H4 (cell line): ENCODE measurements at places on chromosomes 1 and 21. TPM values are rescaled to one million over a fixed set of nuclear protein-coding genes. Genes with fewer than 3 reads are reported as not detected.

DNA sequence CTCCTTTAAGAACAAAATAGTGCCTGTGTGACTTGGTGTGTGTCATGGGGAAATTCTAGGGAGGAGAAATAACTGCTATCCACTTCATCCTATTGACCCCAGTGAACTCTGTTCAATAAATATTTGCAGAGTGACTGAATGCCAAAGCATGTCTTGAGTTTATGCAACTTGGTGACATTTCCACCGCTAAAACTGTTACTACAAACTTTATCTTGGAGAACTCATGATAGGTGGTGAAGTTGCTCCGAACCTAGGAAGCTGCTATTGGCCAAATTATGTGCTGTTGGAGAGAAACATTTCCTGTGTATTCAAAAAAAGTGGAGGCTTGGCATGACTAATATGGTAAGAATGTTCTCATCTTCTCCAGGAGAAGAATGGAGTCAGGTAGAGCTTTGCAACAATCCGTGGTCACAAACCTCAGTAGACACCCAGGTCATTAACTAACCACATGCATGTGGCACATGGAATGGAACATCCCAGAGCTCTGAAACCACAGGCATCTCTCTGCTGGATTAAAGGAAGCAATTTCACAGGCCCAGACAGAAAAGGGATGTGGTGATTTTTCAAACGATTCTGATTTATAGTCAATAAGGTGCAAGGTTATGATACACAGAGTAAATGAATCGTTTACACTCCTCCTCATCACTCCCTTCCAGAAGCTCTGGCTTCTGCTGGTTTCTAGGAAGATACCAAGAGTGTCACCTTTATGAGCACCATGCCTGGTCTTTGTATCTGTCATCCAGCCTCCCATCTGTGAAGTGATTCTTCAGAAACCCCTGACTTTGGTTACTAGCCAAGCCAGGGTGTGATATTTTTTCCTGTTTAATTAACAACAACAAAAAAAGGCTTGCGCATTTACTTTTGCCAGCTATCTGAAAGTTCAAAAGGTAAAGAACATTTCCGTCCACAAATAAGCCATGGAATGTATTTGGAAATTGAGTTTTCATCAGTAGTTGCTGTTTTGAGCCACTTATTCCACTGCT lies 361.1 kb downstream of the TGFB2 start:
- peak; percentile 98 for DNase-seq

- no peak for DNase-seq
Measured at GRCh38 chr1:195530961-195531360, 1077.3 kb downstream of the KCNT2 start.

DNA sequence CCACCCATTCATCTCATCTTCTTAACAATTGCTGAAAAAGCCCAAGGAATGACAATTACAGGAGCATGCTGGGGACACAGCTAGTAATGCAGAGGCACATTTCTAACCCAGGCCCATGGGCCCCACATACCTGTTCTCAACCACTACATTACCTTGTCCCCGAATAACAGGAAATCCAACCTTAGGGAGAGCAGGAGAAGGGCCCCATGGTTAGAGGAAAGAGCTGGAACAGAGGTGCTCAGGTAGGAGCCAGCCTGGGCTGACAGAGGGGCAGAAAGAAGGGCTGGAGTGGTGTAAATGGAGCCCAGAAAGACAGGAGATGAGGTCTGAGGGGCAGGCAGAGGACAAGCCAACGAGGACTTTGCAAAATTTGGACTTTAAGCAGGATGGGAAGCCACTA lies 11.4 kb upstream of the S100A8 start:
- DNase-seq: no peak

RASSF5 gene
- 2.6 and 3.8 TPM in 2 replicates for total RNA-seq

DNA sequence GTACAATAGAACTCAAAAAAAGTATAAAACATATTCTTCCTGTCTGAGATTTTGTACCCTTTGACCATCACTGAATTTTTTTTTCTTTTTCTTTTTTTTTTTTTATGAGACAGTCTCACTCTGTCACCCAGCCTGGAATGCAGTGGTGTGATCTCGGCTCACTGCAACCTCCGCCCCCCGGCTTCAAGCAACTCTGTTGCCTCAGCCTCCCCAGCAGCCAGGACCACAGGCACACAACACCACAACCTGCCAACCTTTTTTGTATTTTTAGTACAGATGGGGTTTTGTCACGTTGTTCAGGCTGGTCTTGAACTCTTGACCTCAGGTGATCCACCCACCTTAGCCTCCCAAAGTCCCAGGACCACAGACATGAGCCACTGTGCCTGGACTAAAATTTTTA lies 10.4 kb downstream of the SDCCAG8 start:
- no peak for DNase-seq

BRINP2 gene
- 0.21 and 0.39 TPM in 2 replicates for total RNA-seq

- no peak for DNase-seq
Measured at GRCh38 chr21:25234857-25235801, 372.2 kb downstream of the MRPL39 start.

DNA sequence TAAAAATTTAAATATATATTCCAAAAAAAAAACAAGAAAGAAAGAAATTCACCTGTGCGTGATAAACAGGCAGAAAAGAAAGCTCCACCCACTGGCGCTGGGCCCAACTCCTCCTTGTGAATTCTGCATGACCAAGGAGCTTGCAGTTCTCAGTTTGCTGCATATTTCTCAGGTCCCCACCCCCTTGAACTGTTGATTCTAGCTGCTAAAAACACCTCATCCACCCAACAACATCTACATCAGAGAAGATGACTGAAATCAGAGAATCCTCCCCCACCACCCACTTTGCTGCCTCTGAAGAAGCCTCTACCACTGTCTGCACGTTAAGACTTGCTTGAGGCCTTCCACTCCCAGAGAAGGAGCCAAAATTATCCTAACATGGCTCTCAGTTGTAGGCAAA lies 104.8 kb downstream of the RGS2 start:
- no peak for DNase-seq

- DNase-seq: no peak
Measured at GRCh38 chr1:225950905-225951497, 10.0 kb upstream of the LEFTY2 start.

DNA sequence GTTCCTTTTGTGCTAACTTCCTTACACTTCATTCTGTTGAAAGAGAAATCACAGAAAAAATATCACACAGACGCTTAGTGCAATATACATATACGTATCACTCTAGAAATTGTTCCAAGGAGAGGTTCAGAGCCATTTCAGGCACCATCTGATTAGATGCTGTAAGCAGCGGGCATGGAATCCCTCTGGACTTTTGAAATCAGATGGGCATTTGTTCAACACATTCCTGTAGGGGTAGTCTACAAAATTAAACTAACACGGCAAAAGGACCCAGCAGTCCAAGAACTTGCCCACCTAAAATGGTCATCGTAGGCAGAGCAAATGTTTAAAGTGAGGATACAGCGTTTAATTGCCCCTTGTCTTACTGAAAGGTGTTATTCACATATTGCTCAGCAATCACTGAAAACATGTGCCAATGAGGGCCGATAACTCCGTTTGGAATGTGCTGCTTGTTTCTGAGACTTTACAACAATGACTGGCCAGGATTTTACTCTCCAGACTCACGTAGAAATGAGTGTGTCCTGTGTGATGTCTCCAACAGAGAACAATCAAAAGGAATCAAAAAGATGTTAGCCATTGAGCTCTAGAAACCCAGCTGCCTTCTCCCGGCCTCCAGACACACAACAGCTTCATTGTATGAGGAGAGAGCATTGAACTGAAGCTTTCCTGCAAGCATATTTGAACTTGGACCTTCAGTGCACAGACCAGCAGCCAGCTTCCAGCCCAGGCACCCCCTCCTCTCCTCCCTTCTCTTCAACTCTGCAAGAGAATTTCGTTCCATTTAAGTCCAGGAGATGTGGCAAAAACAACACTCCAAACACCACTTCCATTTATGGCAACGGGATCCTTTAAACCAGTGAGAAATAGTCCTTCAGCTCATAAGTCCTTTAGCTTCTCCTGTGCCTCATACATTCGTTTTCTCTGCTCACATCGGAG lies 32.1 kb upstream of the ADORA3 start:
- DNase-seq: no peak

DNA sequence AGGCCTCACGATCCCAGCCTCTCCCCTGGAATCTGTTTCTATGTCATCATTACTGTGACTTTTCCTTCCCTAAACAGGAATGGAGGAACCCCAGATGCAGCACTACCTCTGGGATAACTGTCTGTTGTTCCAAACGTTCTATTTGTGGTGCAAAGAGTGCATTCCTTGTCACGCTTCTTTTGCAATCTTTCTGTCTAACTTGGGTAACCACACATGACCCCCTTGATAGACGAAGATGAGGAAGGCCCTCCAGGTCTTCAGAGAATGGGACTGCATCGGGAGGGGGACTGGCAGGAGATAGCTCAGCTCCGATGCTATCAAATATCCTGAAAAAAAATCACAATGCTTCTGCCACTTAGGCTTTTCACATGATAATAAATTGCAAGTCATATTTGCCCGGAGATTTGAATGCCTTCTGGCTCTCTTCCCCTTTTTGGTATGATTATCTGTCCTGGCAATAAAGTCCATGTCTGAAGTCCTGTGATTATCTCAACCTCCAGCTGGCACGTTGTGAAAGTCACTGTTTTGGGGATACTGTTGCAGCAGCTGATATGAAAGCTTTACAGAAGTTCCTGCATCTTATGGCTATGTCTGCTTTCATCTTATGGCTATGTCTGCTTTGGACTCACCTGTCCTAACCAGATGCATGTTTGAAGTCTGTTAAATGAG lies 148.7 kb upstream of the LMO4 start:
- DNase-seq: no peak

GRCh38 chr1:199758626-199759255 lies 268.8 kb upstream of the NR5A2 start:
- DNase-seq: no peak

GPA33 gene
- not detected in 2 replicates for total RNA-seq

DNA sequence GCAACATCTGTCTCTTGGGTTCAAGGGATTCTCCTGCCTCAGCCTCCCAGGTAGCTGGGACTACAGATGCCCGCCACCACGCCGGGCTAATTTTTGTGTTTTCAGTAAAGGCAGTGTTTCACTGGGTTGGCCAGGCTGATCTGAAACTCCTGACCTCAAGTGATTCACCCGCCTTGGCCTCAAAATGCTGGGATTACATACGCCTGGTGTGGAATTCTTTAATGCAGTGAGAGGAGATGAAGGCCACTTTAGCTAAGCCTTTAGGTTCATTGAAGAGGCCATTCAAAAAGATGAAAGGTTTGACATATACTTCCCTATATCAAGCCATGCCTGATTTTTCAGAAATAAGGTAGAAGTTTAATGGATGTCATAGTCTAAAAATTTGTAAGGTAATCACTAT lies 162.7 kb downstream of the ST6GALNAC3 start:
- DNase-seq: no peak

GRCh38 chr1:63774617-63775417 lies 1.0 kb downstream of the ROR1 start:
- DNase-seq: no peak

CR1L gene
- not detected in 2 replicates for total RNA-seq

DNA sequence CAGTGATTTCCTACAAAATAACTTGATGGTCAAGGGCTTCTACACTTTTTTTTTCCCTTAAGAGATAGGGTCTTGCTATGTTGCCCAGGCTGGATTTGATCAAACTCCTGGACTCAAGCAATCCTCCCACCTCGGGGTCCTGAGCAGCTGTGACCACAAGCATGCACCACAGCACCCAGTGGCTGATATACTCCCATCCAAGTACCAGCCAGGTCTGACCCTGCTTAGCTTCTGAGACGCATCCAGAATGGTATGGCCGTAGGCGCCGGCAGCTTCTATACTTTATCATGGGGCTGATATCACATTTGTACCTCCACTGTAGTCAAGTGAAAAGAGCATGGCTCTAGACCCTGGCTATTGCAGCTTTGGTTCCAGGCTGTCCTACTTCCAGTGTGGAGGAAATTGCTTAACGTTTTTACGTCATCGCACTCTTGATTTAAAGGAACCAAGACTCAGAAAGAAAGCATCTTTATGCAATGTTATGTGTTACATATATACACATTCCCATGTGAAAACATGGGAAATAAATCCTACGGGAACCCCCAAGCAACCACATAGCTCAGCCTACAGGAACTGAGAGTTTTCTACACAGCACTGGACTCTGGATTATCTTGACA lies 39.5 kb downstream of the PDPN start:
- DNase-seq: no peak

- no peak for DNase-seq
Measured at GRCh38 chr21:25281134-25281533, 326.1 kb downstream of the MRPL39 start.

LEPR gene
- total RNA-seq: 1.9 and 2.4 TPM in 2 replicates

OR2L2 gene
- total RNA-seq: not detected in 2 replicates

DNA sequence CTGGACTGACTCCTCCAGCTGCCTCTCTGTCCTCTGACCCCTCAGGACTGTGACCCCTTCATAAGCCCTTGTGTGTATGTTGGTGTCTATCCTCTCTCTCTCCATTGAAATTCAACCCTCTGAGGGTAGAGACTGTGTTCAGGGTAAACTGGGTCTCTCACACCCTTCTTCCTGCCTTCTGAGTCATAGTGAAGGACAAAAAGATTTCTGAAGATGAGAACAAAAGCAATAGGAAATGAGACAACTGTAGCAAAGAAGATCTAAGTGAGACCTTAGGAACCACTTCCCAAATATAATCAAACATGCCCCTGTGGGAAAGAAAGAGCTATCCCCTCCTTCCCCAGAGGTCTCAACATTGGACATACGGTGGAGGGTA lies 16.9 kb downstream of the NUAK2 start:
- no peak for DNase-seq

LCE1C gene
- not detected in 2 replicates for total RNA-seq

DNA sequence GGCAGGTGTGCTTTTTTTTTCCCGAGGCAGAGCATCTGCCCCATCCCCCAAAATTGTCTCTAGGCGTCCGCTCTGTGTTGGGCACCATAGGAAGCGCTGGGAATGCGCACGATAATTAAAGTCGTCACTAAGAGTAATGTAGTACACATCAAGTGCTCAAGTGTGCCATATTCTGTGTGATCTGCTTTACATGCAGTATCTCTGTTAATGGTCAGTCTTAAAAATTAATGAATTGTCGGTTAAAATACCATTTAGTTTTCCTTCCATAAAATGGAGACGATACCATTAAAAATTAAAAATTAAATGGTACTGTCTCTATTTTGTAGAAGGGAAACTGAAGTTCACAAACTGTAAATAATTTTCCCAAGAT lies 544 bp upstream of the CCT8 start:
- DNase-seq: no peak

DNA sequence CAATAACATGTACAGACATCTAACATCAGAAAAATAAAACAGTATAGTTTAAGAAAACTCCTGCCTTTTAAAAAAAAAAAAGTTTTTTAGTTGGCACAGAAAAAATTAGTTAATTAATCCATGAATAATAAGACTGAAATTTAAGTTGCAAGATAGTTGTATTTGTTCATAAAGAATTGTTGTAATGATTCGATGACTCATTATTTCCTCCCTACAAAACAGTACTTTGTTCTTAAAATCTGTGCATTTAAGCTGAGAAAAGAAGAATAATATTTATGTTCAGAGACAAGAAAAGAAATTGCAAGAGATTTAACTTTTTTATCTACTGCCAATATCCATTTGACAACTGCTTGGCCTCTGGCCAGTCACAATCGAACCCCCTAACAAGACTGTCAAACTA lies 894.7 kb downstream of the ADGRL2 start:
- DNase-seq: no peak

MKNK1 gene
- 21.8 and 23.2 TPM in 2 replicates for total RNA-seq

- no peak for DNase-seq
Measured at GRCh38 chr1:228390649-228391048, 16.0 kb downstream of the TRIM11 start.

MFAP2 gene
- 14.1 and 15.8 TPM in 2 replicates for total RNA-seq

PGLYRP4 gene
- not detected in 2 replicates for total RNA-seq
